AG04450 (cell line): ENCODE measurements at places on chromosomes 16 and 17. TPM values are rescaled to one million over a fixed set of nuclear protein-coding genes. Genes with fewer than 3 reads are reported as not detected.

Gene USP43
- polyA plus RNA-seq = not detected in 2 replicates

Gene CA7
- not detected in 2 replicates for polyA plus RNA-seq

Gene CDRT15L2
- polyA plus RNA-seq = not detected in 2 replicates

Gene OR1F1
- polyA plus RNA-seq = 0.20 and 0.29 TPM in 2 replicates

Gene C17orf78
- not detected in 2 replicates for polyA plus RNA-seq

Gene CTRB1
- polyA plus RNA-seq = not detected in 2 replicates
